ENCODE measurements at places on chromosomes 3 and 15.

GRCh38 chr15:43150191-43150929 lies 17.0 kb downstream of the TMEM62 start:
- peak; percentile 68 for DNase-seq

GRCh38 chr3:183085634-183086390 lies 13.5 kb downstream of the MCCC1 start:
- no peak for DNase-seq

- no peak for DNase-seq
Measured at GRCh38 chr15:69919816-69920215, 177.9 kb downstream of the TLE3 start.

DNA sequence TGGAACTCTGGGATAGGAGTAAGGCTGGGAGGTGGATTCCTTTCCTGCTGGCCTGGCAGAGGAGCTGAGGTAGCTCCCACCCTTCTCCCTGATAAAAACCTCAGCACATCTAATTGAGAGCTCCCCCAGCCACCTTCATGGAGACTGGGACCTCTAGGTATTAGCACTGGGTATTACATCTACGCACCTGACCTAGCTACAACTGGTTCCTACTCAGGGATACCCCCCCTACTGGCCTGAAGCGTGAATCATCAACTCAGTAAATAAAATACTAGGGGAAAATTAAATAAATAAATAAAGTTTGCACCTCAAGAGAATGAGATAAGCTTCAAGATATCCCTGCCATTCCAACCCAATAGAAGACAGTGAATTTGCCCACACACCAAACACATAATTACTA lies 140.4 kb downstream of the NEK10 start:
- DNase-seq = no peak

DNA sequence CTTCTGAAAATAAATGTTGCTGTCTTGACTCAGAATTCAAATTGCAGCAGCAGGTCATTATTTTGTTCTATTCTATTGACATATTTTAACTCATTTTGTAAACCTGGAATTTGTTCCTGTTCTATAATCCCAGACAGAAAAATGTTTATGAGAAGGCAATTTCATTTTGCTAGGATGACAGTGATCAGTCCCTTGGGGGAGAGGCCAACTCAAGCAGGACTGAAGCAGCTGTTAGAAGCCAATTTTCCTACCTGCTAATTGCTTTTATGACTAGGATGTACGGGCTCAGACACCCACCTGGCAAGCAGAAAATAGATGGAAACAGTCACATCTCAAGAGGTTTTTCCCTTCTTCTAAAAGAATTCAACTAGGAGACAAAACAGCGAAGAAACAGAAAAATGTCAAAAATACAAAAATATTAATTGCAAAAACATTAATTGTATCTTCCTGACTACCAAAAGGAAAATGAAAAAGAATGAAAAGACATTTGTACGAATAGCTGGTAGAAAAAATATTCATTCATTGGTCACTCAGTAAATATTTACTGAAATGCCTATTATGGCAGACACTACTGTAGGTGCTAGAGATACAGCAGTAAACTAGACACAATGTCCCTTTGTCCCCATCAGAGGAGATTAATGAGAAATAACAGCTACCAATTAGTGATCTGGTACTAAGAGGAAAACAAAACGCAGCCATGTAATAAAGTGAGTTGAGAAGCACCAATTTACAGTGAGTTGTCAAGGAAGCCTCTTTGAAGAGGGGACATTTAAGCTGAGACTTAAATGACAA lies 73.5 kb downstream of the PEAK1 start:
- no peak for DNase-seq

- DNase-seq = no peak
Measured at GRCh38 chr3:181756645-181757297, 45.0 kb downstream of the SOX2 start.

DNA sequence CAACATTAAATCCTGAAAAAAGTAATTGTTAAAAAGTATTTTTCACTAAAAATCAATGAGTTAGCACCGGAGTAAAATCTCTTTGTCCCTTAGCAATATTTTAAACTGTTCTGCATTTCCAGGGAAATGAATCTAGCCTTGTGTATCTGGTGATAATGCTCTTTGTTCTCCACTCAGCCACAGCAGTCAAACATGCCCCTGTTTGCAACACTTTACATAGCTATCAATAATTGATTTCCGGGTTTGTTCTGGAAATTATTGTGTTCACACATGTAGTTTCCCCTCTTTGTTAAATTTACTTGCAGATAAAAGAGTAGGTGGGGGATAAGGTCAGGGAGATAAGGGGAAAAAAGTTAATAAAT lies 3.6 kb upstream of the A4GNT start:
- DNase-seq = no peak

DNA sequence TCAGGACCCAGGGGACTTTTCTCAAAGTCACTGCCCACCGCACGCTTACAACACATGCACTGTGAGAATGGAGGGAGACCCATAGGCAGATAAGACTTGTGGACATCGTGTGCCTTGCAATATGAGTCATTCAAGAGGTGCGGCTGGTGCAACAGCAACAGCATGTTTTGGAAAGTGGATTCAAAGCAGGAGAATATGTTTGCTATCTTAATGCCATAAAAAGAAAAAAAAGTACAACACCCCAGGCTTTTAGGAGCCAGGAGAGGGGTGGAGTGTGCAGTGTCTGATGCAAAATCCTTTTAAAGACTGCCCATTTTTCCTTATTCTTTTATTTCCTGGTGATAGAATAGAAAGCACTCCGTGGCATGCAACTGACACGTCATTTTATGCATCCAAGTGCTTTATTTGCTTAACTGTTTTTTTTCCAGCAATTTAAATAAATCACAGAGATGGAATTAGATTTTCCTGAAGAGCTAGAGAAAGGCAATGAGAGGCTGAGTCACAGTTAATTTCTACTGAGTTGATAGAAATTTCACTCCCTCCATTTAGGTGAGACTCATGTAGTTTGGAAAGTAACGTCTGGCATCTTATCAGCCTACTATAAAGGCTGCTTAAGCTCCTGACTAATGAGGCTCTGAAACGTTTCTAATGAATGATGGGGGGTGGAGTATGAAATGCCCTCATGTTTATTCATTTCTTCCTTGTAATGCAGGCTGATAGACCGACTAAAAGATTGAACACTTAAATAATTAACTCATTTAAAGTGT lies 96.4 kb downstream of the NSUN3 start:
- no peak for DNase-seq

- DNase-seq = peak; percentile 85
Measured at GRCh38 chr15:73633991-73634495, 854 bp upstream of the NPTN start.

DNA sequence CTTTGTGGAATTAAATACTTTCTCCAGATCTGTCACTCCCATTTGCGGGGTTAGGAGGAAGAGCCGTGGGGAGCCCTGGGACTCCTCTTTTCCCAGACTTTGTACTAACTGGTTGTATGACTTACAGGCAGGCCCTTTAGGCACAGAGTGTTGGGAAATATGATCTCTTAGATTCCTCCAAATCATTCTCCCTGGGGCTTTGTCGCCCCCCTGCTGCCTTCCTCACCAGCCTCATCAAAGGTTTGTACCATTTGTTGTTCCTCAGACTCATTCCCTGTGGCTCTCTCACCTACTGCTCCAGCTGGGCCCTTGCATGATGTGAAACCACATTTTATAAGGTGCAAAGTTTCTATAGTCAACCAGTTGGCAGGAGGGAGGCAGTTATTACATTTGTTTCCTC lies 56.4 kb downstream of the CRYGS start:
- no peak for DNase-seq

DNA sequence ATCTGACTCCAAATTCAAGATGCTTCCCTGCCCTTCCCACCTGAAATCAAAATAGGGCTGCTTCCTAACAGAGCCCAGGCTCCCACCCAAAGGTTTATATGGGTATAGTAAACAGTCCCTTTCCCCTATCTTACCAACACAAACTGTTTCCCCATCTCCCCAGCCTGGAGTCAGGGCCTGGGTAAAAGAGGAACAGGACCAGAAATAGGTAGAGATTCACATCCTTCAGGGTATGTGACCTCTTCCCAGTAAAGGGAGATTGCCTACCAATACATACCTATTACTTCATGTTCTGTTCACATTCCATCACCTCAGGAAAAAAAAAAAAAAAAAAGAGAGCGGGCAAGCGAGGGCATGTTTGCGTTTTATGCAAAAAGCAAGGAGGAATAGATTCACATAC lies 9.7 kb upstream of the SHF start:
- no peak for DNase-seq

DNA sequence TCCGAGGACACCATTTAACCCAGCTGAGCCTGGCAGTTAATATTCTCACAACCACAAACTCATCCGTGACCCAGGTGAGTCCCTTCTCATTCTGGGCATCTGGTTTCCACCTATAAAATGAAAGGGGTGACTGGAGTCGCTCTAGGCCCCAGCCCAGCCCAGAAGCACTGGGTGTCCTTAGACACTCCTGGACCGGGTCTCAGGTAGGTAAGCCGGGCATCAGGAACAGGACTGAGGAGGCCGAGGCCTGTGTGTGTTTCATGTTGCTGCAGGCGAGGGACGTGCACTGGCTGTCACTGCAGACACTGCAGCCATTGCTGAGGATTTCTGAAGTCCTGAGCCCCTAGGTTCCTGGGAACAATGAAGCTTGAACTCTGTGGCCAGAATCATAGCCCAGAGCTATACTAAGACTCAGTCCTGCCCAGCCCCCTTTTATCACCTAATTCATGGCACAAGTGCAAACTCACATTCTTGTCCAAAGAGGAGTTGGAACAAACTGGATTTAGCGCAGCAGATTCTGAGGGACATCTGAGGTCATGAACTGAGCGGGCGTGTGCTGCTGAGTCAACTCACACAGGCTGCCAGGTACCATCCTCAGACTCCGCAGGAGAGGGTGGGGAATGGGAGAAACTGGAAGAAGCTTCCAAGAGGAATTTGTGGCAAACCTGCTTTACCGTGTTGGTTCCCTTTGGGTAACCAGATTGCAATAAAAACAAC lies 184.9 kb downstream of the FAM43A start:
- no peak for DNase-seq

GRCh38 chr3:116552246-116552645 lies 107.0 kb upstream of the LSAMP start:
- DNase-seq = no peak

GRCh38 chr15:92938387-92938786 lies 38.3 kb downstream of the CHD2 start:
- no peak for DNase-seq

DNA sequence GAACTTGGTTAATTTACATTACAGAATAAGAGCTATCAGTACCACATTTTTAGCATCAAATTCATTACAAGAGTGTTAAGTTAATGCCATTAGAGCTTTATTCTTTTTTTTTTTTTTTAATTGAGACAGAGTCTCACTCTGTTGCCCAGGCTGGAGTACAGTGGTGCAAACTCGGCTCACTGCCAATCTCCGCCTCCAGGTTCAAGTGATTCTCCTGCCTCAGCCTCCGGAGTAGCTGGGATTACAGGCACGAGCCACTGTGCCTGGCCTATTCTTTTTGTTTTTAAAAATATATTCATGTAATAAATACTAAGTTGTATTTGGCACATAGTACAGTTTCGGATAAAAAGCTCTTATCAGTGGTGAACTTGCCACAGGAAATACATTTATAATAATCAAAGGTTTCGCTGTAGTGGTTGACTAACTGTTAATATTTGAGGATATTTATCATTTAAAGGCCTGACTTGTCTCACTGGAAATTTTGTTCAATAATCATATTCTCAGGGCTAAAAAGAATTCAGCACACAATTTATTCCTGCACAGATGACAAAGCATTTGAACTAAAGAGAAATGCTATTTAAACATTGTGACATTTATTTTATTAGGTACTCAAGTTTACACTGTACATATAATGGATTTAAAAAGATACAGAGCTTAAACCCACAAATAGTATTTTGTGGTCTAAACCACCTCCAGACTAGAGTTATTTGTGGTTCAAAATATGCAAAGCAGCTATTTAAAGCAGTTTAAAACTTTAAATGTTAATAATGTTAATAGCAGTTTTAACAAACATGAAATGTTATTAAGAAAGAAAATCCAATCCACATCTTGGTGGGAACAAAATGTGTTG lies 6.1 kb upstream of the LEKR1 start:
- no peak for DNase-seq

DNA sequence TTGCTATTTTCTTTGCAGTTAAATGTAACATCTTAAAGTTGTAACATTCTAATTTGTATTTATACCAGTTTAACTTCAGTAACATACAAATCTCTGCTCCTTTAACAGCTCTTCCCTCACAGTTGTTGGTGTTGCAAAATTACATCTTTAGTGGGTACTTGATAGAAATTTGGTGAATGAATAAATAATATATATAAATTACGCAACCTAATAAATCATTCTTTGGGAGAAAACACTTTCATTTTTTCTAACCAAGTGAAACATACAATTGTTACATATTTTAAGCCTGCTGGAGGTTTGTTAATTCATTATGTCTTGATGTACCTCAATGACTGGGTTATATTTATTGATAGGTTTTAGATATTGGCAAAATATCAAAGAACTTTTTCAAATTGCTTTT lies 118.8 kb downstream of the PLD1 start:
- DNase-seq = no peak

GRCh38 chr3:63095-63765 lies 133.3 kb upstream of the CHL1 start:
- DNase-seq = no peak

DNA sequence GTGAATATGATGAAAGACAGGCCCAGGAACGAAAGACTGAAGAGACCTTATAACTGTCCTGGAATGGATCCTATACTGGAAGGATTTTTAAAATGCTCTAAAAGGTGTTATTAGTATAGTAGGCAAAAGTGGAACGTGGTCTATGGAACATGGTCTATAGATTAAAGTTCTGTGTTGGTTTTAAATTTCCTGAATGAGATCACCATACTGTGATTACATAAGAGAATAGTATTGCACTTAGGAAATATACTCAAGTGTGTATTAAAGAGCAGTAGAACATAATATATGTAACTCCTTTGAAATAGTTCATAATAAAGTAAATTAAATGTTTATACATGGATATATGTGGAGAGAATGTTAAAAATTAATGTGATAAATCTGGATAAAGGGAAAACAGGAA lies 68.2 kb downstream of the SPRED1 start:
- DNase-seq = no peak

DNA sequence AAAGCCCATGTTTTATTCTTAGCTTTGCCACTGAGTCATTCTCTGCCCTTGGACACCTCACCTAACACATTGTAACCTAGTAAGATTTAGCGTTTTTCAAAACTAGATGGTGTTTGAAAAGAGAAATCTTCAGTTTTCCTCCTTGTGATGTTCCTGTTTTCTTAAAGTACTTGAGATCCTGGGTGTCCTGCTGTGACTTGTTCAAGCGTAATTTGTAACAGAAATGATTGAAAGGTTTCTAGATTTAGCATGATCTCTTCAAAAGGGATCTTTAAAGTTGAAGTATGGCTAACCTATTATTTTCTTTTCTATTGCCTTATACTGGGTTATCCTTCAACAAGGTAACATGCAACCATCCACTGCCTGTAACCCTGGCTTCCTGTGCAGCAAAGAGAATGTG lies 32.6 kb upstream of the SPATA16 start:
- DNase-seq = no peak

- no peak for DNase-seq
Measured at GRCh38 chr3:29760226-29760685, 479.4 kb downstream of the RBMS3 start.

DNA sequence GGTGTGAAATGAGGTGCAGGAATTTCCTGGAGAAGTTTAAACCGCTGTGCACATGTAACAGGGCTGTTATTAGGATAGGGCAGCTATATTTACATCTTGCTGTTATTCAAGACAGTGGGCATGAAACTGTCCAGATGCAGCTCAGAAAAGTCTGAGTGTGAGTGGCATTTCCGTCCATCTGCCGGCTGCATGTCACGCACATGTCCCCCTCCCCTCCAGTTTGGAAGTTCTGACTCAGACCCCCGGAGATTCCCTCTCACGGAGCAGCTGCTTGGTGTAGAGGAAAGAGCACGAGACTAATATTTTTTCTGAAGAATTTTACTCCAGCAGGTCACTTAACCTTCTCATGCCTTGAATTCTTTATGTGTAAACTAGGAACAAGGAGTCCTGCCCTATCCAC lies 69.8 kb downstream of the FEM1B start:
- DNase-seq = peak; percentile 55

All from amniotic stem cell (primary cell).